ENCODE measurements at places on chromosomes 3 and 15.
A peak's percentile ranks its signal among the peaks of the same experiment; 100 is the strongest.

- no peak for DNase-seq
Measured at GRCh38 chr3:194189243-194189791, 53.4 kb downstream of the HES1 start.

DNA sequence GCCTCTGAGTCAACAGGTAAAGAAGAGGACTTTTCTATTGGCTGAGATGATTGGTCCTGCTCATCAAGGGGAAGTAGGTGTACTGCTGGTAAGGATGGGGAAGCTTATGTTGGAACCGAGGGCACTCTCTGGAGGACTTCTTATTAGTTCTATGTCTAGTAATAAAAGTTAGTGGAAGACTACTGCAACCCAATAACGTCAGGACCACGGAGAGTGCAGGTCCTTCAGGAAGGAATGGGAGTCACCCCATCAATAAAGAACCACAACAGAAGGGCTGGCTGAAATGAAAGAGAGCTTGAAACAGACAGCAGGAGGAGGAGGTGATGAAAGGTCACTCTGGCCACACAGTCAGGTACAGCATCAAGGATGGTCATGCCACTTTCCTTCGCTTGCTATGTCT, 68.8 kb upstream of the PRR23E start:
- DNase-seq: no peak

GRCh38 chr15:29104566-29104880, 165.1 kb downstream of the NSMCE3 start:
- no peak for DNase-seq

- no peak for DNase-seq
Measured at GRCh38 chr3:171165983-171166382, 139.5 kb upstream of the SLC2A2 start.

DNA sequence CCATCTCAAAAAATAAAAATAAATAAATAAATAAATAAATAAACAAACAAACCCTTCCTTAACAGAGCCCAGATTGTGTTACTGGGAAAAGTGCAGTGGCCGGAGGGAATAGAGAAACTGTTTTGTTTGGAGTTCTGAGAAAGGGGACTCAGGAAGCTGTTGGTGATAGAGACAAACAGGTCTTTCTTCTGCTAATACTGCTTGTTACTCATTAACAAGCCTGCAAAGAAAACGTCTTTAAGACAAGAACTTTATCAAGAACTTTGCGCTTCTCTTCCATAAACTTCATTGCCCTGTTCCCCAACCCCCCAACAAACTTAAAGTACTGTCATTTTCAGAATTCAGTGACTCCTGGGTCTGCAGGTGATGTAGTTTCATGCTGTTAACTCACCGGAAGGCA, 68.8 kb upstream of the GSK3B start:
- no peak for DNase-seq

GRCh38 chr15:31313223-31313622, 13.4 kb upstream of the KLF13 start:
- no peak for DNase-seq

- no peak for DNase-seq
Measured at GRCh38 chr15:31276596-31277298, 49.9 kb upstream of the KLF13 start.

GRCh38 chr3:138948371-138949001, 1.5 kb downstream of the FOXL2NB start:
- no peak for DNase-seq

- no peak for DNase-seq
Measured at GRCh38 chr15:80411788-80412288, 7.7 kb downstream of the ARNT2 start.

GRCh38 chr15:49163678-49164077, 6.4 kb upstream of the GALK2 start:
- DNase-seq: no peak

DNA sequence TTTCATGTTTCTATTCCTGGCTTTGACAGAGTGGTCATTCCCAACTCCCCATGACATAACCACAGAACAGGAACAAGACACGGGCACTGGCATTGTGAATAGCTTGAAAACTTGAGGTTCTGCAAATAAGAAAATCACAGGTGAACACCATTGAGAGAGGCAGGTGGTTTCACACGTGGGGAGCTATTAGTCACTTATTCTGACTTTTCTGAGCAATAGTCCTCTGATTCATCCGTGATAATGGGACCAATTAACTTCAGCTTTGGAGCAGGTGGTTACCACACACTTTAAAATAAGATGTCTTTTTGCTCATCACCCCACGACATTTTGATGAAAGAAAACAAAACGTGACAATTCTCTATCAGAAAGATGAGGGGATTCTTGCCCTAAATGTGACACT, 224.7 kb downstream of the KLF13 start:
- peak; percentile 45 for DNase-seq

GRCh38 chr3:37762698-37763097, 99.0 kb upstream of the CTDSPL start:
- DNase-seq: no peak

GRCh38 chr15:71244250-71244649, 129.0 kb downstream of the THSD4 start:
- DNase-seq: no peak

DNA sequence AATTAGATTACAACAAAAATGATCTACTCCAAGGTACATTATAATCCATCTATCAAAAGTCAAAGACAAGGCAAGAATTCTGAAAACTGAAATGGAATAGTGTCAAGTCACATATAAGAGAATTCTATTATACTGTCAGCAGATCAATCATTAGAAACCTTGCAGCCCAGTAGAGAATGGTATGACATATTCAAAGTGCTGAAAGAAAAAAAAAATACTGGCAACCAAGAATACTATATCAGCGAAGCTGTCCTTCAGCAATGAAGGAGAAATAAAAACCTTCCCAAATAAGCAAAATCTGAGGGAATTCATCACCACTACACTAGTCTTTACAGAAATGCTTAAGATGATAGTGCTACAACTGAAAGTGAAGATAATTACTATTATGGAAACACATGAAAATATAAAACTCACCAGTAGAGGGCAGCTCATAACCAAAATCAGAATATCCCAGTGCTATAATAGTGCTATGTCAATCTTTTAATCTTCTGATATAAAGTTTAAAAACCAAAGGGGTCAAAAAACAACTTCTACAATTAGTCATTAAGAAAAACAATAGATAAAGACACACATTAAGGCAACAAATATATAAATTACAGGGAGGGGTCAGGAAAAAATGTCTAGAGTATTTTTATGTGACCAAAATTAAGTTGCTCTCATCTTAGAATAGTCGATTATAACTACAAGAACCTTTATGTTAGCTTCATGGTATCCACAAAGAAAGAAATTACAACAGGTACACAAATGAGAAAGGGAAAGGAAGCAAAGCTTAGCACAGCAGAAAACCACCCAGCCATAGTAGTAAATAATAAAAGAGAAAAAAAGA, 190.7 kb upstream of the CNTN6 start:
- no peak for DNase-seq

DNA sequence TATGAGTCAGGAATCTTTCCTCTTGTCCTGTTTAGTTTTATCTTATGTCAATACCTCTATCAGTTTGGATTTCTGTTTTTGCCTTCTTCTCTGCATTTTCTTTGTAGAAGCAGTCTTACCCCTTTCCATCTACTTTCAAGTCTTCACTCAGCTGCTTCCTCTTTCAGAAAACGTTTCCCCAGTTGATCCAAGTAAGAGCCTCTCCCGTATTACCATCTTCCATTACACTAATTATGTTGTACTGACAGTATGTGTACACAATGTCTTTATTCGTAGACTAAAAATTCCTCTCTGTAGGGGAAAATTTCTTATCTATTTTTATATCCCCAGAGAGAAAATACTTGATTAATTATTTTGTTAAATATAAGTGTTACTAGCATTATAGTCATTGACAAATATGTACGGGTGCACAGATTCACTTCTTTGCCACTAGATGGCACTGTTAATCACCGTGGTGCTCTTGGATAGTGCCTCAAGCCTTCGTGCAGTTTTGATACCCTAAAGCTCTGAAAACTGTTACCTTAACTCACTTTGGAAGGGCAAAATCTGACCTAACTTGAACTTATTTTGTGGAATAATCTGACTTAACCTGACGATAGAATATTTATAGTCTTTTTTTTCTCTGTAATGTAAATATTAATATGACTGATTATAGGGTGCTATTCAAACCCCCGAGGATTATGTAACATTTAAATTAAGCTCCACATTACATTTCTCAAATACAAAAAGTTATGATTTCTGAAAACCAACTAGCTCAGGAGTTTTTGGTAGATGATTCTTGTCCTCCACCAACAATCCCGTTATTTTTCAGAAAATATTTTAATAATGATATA, 74.2 kb upstream of the POU1F1 start:
- DNase-seq: peak; percentile 7

- DNase-seq: no peak
Measured at GRCh38 chr15:69389426-69389825, 24.7 kb upstream of the KIF23 start.

DNA sequence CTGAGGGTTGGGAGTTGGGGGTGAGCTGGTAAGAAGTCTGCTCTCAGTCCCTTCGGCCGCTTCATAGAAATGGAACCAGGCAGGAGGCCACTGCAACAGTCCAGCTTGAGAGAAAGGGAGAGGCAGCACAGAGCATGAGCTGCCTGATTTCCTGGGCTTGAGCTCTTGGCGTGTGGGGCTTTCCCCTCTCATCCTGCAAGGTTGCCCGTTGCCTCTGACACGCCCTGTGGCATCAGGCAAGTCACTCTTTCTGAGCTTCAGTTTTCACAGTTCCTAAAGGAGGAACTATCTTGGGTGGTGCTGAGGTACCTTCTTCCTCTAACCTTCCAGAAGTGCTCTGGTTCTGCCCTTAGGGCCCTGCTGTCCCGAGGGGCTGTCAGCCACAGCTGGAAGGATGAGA, 4.9 kb downstream of the MESP2 start:
- no peak for DNase-seq

- DNase-seq: no peak
Measured at GRCh38 chr3:31305340-31305739, 227.4 kb upstream of the STT3B start.

DNA sequence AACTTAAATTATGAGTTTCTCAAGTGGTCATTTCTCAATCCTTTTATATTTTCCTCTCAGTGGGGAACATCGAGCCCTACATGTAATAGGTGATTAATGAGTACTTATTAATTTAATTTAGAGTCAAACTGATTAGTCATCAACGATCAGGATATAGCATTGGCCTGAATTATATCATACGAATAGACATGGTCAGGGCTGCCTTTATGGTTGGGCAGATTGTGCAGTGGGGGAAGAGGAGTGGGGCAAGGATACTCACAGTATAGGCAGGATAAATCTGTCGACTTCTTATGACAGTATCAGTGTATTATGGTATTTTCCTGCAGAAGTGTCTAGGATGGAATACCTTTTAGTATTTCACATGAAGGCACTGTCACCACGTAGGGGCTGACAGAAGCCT, 27.0 kb downstream of the C2CD4A start:
- no peak for DNase-seq

- no peak for DNase-seq
Measured at GRCh38 chr3:49805897-49806701, 3.0 kb downstream of the INKA1 start.

DNA sequence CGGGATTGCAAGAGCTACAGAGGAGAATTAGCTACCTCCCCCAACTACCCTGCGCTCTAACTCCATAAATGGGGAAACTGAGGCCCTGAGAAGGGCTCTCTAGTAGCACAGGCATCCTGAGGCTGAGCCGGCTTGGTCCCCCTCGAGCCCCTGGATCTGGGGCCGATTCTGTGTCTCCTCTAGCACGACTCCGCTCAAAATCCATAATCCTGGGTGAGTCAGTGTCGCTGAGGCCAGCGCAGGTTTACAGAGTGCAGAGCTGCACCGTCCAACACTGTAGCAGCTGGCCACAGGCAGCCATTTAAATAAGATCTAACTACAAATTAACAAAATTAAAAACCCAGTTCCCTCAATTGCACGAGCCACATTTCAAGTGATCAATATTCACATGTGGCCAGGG, 10.8 kb downstream of the GATA2 start:
- no peak for DNase-seq

DNA sequence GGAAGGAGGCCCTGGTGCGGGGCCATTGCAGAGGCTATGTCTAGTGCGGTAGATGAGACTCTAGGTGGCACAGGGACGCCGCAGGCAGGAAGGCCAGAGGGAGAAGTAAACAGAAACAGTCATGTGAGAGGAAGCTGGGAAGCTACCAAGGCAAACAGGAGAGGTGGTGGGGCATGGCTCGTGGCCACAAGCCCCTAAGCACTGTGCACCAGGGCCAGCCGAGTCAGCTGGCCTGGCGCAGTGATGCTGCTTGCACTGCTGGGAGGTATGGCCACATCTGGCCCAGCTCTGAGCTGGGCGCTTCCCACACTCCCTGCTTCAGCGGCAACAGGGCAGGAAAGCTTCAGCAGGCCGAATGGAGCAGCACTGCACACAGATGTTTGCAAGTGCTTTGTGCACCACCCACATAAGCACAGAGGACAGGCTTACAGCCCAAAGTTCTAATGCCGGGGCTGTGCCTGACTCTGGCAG, 76.6 kb downstream of the SRGAP3 start:
- peak; percentile 31 for DNase-seq

- no peak for DNase-seq
Measured at GRCh38 chr15:93965304-93965908, 266.0 kb upstream of the MCTP2 start.

GRCh38 chr3:195770081-195770840, 41.5 kb downstream of the MUC4 start:
- DNase-seq: no peak

GRCh38 chr3:180918542-180918941, 6.1 kb downstream of the FXR1 start:
- no peak for DNase-seq

DNA sequence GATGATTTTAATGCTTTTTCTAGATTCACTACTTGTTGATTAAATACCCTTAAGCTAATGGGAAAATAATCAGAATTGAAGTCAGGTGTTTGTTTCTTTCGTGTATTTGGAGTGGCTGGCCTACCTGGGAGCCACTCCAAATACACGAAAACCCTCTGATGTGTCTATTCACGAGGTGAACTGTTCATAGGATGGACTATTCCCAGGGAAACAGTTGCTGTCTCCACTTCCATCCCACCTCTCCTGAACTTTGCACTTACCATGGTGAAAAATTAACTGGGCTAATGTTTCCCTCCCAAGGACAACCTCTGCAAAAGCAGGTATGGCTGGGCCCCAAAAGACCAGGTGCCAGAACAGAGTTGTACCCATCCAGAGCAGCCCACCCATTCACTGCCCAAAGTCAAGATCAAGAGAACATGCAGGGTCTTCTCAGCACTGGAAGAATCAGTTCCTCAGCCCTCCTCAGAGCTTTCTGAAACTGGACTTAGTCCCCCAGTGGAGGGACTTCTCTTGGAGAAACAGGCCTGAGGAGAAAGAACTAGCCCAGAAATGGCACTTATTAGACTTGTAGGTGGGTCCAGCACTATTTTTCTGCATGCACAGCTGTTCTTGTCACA, 2.9 kb upstream of the SMAD3 start:
- DNase-seq: no peak

GRCh38 chr3:136294176-136294575, 44.0 kb downstream of the PCCB start:
- DNase-seq: no peak

DNA sequence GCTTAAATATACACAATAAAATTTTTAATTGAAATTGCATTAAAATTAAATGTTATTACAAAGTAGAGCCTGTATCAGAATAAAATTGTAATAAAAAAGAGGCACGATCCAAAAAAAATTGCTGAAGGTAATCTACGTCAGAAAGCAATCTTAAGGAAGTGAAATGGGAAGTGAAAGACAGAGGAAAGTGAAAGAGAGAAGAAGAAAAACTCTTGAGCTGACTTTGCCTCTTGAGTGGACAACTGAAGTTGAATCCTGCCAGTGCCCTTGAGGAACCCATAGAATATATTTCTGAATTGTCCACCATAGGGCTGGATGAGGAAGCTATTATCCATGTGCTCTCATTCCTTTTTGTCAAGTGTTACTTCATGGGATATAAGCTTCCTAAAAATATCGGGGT, 285.1 kb upstream of the STAC start:
- DNase-seq: no peak

GRCh38 chr3:140816372-140817195, 125.1 kb upstream of the SLC25A36 start:
- DNase-seq: no peak

Measured in putamen (tissue), 1 donor.